ENCODE measurements at places on chromosomes 2 and 18. TPM values are rescaled to one million over a fixed set of nuclear protein-coding genes. Genes with fewer than 3 reads are reported as not detected.

Gene SOX11
- total RNA-seq: not detected

- DNase-seq: no peak
Observed at GRCh38 chr2:40102447-40102846, 323.4 kb upstream of the THUMPD2 start.

DNA sequence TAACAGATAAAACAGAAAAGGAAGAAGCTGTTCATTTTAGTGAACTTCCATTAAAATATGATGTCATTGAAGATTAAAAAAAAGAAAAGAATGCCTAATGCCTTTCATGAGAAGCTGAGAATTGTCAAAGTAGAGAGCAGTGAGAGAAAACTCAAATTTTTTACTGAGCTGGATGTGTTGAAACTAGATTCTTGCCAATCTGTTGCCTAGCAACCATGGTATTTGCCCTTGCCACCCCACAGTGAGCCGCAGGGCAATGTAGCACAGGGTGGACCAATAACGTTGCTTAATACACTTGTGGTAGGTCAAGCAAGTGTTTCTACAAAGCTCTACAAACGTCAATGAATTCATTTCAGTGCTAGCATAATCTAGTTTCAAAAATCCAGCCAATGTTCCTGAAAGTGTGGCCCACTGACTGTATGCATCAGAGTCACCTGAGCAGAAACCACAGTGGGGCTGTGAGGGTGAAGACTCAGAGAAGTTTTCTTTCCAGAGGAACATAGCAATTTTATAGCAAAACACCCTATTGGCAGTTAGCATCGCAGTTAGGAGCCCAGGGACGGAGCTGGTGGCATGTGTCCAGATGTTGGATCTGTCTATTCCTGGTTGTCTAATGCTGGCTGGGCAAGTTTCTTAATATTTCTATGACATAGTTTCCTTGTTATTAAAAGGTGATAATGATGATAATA lies 132.2 kb downstream of the DOCK10 start:
- peak; percentile 84 for DNase-seq

DNA sequence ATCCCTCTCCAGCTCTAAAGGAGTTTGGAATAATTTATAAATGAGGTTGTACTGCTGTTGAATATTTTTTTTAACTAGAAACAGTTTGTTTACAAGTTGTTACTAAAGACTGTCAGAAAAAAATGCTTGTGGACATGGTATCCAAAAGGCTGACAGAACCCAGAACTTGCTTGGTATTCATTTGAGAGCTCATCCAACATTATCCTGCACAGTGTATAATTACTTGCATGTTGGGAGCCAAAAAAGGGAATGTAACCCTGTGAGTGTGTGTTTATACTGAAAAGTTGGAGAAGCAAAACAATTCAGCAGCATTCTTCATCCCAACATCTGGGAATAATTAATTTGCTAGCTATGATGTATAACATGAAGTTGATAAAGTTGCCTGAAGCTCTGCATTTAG lies 42.1 kb upstream of the EHBP1 start:
- no peak for DNase-seq

DNA sequence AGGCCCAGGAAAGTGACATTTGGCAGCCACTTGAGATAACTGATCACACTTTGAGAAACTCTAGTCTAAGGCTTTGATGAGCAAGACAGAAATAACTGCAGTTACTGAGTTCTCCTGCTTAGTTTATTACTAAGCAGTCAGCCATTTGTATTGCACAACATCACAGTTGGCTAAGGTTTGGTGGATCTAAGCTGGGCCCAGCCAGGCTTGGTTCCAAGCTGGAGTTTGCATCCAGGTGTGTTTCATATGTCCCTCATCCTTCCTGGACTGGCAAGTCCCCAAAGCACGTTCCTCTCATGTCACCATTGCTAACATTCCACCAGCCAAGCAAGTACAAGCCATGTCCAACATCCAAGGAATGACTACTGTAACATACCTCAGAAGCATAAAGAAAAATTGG lies 71.3 kb upstream of the ZNF532 start:
- DNase-seq: no peak

GRCh38 chr18:9189491-9189890 lies 52.9 kb downstream of the ANKRD12 start:
- no peak for DNase-seq

GRCh38 chr2:121670181-121670580 lies 20.9 kb upstream of the CLASP1 start:
- no peak for DNase-seq

Gene TUBB6
- total RNA-seq: 98.9 TPM

GRCh38 chr2:240591784-240592183 lies 5.2 kb downstream of the CAPN10 start:
- DNase-seq: no peak

- DNase-seq: no peak
Observed at GRCh38 chr2:147049957-147050356, 794.9 kb upstream of the ACVR2A start.

- DNase-seq: no peak
Observed at GRCh38 chr18:23732439-23732838, 43.2 kb downstream of the LAMA3 start.

DNA sequence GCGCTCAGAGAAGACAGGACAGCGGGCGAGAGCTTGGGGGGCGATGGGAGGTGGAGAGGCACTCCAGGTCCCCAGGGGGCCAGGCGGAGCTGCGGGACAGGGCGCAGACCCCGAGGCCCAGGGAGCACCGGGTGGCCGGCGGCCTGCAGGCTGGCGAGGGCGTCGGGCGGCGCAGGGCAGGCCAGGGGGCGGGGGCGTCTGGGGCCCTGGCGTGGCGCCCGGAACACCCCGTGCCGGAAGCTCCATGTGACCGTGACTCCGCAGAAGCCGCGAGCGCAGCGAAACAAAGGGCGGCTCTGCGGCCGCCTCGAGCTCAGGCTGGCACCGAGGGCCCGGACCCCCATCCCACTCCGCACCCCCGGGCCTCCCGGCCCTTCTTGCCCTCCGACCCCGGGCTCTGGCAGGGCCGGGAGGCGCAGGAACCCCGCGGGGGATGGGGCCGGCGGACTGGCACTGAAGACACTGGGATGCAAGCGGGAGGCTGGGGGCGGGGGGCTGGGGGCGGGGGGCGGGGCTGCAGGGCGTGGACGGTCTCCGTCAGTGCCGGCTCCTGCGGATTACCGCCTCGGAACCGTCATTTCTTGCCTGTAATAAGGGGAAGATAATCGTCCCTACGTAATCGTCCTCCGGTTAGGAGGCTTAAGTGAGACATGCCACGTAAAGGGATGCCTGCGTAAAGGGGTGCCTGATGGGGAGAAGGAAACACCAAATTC lies 19.1 kb downstream of the SH2D6 start:
- peak; percentile 98 for DNase-seq

Gene MAP4K3
- total RNA-seq: 83.6 TPM

GRCh38 chr2:215579809-215580208 lies 143.9 kb upstream of the FN1 start:
- DNase-seq: no peak

- no peak for DNase-seq
Observed at GRCh38 chr18:3427944-3428343, 22.0 kb upstream of the TGIF1 start.

- no peak for DNase-seq
Observed at GRCh38 chr2:36530178-36530982, 67.6 kb downstream of the FEZ2 start.

GRCh38 chr18:72086421-72086820 lies 457.7 kb downstream of the CBLN2 start:
- DNase-seq: no peak

Gene HDHD2
- 19.0 TPM for total RNA-seq

- DNase-seq: peak; percentile 48
Observed at GRCh38 chr2:70978341-70979179, at the start of gene ANKRD53. Gene ANKRD53, plus strand, starts transcription at chr2:70978630. Its CDS starts 16 bp downstream, at chr2:70978646.

Gene PLGLB2
- total RNA-seq: 1.5 TPM

Gene ANKRD30B
- not detected for total RNA-seq

DNA sequence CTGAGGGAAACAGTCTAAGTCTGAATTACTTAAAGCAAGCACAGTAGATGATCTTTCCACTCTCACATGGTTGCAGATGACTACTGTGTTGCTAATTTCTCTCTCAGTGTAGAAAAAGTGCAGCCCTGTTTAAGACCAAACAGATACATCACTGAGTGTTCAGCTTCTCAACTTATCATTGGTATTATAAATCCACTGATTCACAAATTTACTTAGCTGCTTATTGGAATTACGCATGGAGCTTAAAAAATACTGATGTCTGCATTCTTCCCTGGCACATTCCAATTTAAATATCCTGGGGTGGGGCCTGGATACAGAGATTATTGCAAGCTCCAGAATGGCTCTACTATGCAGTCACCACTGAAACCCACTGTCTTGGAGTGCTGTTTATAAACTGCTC lies 411.2 kb downstream of the RND3 start:
- no peak for DNase-seq

DNA sequence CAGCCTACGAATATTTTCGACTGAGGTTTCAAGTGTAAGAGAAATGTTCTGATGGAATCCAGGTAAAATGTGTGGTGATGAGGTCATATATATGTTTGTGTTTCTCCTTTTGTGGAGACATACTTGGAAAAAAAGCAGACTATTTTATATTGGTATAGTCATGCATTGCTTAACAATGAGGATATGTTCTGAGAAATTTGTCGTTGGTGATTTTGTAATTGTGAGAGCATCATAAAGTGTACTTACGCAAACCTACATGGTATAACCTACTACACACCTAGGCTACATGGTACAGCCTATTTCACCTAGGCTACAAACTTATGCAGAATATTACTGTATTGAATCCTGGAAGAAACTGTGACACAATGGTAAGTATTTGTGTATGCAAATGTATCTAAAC lies 1849.9 kb upstream of the CELF4 start:
- DNase-seq: no peak

Gene AKAIN1
- not detected for total RNA-seq

Gene FBXO48
- total RNA-seq: 1.4 TPM

DNA sequence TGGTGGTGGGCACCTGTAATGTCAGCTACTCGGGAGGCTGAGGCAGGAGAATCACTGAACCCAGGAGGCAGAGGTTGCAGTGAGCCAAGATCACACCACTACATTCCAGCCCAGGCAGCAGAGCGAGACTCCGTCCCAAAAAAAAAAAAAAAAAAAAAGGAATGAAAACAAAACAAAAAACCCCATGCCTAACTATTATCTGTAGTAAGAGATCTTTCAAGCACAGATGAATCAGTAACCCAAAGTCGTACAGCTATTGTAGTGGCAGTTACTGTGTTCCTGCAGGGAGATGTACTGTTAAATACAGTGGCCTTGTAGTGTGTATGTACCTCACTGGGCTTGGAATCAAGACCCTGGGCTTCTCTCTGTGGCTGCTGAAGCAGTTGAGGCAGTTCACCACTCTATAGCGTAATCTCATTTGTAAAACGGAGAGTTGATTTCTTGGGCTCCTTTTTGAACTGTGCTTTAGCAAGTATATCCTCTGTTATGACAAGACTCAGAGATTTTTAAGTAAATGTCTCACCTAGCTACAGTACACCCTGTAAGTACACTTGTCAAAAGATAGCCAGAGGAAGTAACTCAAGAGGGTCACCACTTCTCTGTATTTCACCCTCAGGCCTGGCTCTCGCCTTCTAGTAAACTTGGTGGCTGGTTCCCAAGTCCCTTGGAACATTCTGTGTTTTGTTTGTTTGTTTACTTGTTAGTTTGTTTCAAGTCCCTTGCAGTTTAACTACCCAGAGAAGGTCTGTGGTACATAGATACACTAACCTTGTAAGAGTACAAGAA lies 109.6 kb upstream of the FOSL2 start:
- DNase-seq: no peak

Gene FTCDNL1
- 4.1 TPM for total RNA-seq

DNA sequence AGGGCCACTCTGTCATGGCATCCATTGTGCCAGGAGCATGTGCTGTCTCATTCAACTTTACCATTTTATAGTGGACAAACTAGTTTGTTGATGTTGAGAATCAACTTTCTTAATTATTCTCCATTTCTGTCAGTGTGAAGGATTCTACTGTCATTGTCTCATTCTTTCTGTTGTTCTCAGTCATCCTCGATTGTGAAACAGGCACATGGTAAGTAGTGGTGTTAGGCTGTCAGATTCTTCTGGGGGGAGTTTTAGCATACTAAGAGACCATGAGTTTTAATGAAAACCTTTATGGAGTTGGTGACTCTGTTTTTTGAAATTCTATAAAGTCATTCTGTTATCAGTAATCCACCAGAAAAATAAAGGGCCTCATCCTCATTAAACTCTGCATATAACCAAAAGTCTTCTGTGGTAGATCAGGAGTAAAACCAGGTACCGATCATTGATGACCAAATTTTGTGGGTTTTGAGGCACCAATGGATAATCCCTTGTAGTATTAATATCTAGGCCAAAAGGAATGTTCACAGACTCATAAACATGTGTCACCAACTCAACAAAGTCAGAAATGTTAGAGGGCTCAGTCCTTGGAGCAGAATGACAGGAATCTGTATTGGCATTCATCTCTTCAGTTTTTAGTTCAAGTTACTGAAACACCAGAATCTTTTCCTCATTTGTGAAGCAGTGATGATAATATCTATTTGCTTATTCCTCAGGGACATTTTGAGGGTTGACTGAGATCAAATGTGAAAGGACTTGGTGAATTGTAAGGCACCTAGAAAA lies 73.2 kb downstream of the CERS6 start:
- DNase-seq: no peak

Gene CDH19
- 1.2 TPM for total RNA-seq

DNA sequence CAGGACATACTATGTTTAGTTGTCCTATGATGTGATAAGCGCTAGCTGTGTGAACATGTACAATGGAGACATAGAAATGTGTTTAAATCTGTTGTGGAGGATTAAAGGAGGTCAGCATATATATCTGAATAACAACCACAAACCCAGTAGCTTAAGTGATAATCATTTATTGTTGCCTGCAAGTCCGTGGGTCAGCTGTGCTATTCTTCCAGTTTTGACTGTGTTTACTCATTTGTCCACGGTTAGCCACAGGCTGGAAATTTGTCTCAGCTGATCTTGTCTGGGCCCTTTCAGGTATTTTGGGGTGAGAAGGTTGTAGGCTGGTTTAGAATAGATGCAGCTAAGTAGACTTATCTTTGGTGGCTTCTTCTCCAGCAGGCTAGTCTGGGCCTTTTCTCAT lies 110.4 kb downstream of the PARD3B start:
- DNase-seq: no peak

DNA sequence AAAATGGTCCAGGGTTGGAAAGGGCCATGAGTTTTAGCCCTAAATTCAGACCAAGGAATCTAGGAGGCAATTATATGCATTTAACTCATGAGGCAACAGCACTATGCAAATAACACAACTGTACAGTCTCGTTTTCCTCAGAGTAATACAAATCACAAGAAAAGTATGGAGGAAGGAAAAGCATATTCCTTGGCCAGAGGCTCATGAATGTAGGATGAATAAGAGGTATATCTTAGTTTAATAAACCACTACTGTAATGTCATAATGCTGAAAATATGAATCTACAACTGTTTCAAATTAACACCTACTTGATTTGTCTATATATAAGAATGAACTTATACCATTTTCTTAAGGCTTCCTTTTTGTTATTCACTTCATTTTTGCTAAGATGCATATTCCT lies 252.5 kb upstream of the TANK start:
- no peak for DNase-seq

GRCh38 chr2:21627938-21628337 lies 504.2 kb downstream of the TDRD15 start:
- DNase-seq: no peak

Measured in upper lobe of left lung (tissue), 6 donors.